ENCODE measurements at places on chromosomes 13 and 19.
A peak's percentile ranks its signal among the peaks of the same experiment; 100 is the strongest.

DNA sequence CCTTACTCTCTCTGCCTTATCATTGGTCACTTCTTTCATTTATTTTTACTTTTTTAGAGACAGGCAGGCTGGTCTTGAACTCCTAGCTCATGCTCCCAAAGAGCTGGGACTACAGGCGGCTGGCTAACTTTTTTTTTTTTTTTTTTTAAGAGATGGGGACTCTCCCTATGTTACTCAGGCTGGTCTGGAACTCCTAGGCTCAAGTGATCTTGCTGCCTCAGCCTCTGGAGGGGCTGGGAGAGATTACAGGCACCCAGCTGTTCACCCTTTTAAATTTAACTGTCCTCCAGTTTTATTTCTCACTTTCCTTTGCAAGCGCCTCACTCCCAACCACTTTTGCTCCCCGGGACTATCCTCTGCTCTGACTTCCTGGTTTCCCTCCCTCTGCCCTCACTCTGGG lies 5.6 kb upstream of the CLDN10 start:
- peak; percentile 40 for ATAC-seq

GRCh38 chr13:97413694-97414093 lies 20.3 kb upstream of the RAP2A start:
- no peak for ATAC-seq

DNA sequence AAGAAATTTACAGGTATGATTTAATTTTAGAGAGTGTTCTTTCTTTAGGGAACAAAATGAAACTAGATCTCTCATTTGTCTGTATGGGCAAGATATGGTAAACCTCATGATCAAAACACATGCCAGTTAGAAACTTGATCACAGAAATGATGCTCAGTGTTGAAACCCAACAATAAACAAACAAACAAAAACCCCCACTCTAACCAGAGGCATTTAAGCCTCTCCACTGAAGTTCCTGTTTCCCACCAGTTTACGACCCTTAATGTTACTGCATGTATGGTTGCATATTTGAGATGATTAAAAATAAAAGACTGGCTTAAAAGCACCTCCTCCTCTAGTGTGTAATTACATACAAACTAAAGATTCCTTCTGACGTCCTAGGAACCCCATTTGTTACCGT lies 293.3 kb upstream of the MAB21L1 start:
- no peak for ATAC-seq

DNA sequence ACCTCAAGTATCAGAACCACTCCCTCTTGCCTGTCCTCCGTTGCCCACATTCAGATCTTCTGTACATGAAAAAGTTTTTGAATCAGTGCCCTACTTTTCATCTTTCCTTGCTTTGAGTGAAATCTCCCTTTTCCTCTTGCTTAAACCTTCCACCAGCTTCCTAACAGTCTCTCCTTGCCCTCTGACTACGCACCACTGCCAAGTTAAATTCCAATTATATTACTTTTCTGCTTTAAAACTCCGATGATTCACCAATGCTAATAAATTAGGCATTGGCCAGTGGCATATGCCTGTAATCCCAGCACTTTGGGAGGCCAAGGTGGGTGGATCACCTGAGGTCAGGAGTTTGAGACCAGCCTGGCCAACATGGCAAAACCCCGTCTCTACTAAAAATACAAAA lies 30.7 kb upstream of the RFXAP start:
- no peak for ATAC-seq

GRCh38 chr13:23901365-23901764 lies 4.1 kb upstream of the C1QTNF9B start:
- ATAC-seq = no peak

- no peak for ATAC-seq
Observed at GRCh38 chr19:7545300-7545699, 9.8 kb downstream of the PNPLA6 start.

DNA sequence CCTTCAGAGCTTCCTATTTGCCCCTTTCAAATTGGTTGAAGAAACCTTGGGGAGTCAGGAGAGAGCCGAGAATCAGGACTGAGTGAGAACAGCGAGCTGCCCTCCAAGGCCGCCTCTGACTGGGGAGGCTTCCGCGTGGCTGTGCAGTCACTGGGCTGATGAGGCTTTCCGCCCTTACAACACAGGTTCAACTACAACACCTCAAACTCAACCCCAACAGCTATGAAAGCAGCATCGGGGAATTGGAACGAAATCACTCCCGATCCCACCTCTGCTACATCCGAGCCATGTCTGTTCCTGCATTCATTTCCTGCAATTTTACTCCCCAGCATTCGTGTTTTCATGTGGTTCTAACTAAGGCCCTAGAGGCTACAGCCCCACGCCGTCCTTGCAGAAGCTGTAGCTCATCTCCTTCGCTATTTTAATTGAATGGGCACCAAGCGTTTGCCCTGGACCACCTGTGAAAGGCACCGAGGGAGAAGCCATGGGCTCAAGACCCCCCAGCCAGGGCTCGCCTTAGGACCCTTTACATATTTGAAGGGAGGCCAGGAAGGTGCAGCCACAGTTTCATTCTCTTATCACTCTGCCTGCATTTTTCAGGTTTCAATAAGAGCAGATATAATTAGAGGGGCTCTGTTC lies 12.3 kb upstream of the RASA3 start:
- ATAC-seq = no peak

GRCh38 chr13:73194310-73194709 lies 135.5 kb downstream of the KLF5 start:
- ATAC-seq = no peak

DNA sequence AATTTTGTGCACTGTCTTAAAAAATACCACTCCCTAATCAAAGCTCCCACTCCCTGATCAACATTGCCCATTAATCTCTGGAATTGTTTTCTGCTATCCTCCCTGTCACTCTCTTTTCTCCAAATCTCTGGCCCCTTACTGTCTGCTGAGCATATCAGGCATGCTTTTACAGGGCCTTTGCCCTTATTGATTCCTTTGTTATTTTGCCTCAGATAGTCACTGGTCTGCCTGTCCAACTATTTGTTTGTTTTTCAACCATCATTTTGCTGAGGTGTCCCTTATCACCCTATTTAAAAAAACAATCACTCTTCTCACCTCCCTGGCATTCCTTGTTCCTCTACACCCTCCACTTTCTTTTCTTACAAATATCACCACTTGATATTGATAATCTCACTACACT lies 153.0 kb downstream of the PCDH9 start:
- ATAC-seq = no peak

DNA sequence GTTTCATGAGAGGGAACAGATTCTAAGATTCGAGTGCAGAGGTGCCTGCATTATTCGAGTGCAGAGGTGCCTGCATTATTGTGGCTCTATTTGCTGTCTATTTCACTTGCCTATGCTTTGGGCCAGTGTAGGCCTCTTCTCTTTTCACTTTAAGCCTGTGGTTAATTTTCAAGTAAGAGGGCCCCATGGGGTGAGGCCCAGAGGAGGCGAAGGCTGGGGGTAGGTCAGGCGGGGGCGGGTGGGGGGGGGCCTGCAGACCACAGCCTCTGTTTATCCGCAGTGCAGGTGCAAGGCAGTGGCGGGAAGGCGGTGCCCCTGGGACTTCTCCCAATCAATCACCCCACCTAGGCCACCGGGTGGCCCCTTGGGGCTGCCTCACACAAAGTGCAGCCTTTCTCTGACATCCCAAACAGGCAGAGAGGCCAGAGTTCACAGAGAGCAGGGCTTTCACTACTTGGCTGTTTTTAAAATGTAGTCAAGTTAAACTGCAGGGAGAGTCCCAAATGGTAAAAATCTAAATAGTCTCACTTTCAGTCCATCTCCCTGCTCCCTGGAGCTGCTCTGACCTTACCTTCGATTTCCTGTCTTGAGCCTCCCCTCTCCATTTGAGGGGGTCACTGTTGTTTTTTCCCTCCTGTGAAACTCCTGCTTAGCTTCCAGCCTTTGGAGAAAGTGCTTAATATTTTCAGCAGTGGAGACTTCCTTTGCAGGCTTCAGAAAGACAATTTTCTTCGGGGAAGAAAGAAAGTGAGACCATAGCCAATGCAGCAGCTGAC lies 249.0 kb downstream of the DLEU7 start:
- no peak for ATAC-seq

GRCh38 chr19:53892981-53893325 lies 11.0 kb downstream of the PRKCG start:
- peak; percentile 76 for ATAC-seq

DNA sequence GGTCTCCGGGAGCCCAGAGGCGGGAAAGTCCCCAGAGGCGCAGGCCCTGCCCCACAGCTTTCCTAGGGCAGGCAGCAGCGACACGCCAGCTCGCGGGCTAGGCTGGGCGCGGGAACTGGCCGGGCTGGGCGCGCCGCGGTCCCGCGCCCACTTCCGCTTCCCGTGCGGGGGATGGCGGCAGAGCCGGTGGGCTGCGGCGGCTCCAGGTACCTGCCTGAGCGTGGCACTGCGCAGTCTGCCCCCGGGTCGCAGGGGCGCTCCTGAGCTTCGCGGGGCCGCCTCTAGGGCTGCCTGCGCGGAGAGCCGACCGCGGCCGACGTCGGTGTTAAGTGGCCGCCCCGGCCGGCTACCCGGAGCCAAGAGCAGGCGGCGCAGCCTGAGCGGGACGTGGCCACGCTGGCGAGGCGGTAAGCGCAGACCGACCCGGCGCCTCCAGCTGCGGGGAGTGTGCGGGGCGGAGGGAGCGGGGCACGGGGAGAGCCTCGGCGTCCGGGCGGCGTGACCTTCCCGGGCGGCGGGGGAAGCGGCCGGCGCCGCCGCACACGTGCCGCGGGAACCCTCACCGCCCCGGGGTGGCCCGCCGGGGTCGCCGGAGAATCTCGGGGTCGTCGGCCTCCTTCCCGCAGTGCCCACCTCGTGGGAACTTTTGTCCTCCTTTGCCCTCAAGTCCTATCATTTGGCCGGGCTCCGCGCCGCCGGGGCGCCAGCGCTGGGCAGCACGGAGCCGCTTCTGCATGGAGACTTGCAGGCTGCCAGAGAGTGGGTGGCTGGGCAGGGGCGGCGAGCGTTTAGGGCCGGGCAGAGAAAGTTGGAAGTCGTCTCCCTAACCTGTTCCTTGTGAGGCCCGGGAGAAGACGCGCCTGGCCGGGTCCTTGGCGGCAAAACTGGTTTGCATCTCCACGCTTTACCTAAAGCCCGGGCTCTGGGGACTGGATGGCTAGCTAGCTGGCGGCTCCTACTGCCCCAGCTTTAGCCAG lies 31.4 kb upstream of the MPHOSPH8 start:
- ATAC-seq = peak; percentile 91

GRCh38 chr13:36513266-36513665 lies 81.0 kb downstream of the CCNA1 start:
- ATAC-seq = no peak

DNA sequence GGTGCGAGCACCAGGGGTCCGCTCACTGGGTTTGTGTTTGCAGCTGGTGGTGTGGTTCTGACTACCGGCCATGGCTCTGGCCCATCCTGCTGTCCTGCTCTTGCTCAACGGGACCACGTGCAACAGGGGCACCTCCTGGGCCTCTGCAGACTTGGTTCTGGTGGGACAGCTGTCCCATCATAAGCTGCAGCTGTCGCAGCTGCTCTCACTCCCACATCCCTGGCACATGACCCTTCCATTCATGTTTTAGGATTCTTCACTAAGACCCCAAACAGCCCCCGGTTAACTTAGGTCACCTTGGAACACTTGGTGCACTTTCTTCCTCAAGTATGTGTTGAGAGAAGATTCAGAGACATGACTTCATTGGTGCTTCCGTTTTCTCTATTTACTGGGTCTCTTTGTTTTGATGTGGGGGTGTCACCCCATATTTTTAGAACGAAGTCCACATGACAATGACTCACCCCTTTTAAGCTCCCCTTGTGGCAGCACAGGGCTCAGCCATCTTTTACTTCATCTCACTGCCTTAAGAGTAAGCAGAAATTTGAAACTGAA lies 68.4 kb upstream of the ARHGEF7 start:
- ATAC-seq = no peak

DNA sequence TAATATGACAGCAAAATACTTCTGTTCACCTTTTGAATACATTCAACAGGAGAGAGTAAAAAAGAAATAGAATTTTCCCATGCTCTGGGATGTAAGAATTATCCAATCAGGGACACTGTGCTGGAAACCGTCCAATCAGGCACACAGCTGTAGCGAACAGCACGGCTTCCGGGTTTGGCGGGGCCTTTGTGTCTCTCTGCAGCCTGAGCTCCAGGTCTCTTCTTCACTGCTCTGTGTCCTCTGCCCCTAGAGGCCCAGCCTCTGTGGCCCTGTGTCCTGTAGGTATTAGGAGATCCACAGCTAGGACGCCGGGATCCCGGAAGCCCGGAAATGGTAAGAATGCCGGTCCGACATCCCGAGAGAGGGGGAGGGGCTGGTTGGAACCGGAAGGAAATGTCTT lies 92.7 kb downstream of the ZNF737 start:
- ATAC-seq = no peak

DNA sequence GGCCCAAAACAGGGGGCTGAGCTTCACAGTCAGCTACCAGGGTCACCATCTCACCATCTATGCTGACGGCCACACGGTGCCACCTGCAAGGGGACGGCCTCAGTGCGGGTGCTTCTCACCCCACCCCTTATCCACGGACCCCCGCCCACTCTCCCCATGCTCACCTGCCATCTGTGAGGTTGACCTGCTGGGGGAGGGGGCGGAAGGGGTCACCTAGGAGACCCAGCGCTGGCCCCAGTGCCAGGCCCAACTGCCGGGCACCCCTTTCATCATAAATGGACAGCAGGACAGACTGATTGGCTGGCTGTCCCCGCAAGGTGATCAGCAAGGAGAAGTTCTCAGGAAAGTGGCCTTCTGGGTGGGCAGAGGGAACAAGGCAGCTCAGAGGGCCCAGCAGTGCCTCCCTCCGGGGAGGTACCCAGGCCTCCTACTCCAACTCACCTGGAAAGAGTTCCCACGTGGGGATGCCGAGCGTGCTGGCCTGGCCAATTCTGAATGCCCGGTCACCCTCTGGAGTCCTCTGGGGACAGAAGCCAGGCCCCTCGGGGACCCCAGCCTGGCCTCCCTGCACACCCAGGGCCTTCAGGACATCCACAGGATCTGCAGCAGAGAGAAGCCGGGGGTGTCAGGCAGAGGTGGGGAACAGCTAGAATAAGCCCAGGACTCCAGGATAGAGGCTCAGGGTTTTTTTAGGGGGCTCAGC lies 4.5 kb downstream of the COL5A3 start:
- no peak for ATAC-seq

- ATAC-seq = no peak
Observed at GRCh38 chr13:110128546-110128945, 178.4 kb downstream of the COL4A1 start.

- no peak for ATAC-seq
Observed at GRCh38 chr19:49887037-49887664, 9.5 kb downstream of the IL4I1 start.

- ATAC-seq = no peak
Observed at GRCh38 chr19:43607238-43608205, 4.4 kb upstream of the SRRM5 start.

GRCh38 chr19:29535984-29536508 lies 10.3 kb downstream of the VSTM2B start:
- no peak for ATAC-seq

- no peak for ATAC-seq
Observed at GRCh38 chr13:73365252-73365651, 306.4 kb downstream of the KLF5 start.

GRCh38 chr19:28705008-28705407 lies 507.9 kb downstream of the UQCRFS1 start:
- peak; percentile 97 for ATAC-seq

DNA sequence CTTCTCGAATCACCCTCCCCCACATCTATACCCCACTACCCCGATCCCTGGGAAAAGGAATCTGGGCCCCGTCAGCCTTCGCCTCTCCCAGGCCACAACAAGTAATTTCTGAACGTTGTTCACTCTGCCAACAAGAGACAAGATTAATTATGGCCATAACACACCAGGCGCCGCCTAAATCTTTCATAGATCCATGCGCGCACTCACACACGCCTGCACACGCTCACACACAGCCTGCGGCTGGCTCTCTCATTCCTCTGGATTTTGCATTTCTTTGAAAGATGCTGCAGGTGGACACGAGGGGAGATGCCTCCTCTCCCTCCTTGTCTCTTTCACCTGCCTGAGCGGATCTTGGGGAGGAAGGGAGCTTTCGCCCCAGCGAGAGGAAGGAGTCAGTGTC lies 17.1 kb downstream of the ZNRF4 start:
- ATAC-seq = no peak

All from SK-N-SH treated with all-trans-retinoic acid at 6 μM for 48 hours (cell line).